Foreskin keratinocyte (primary cell): ENCODE measurements at places on chromosomes 1 and 21.

DNA sequence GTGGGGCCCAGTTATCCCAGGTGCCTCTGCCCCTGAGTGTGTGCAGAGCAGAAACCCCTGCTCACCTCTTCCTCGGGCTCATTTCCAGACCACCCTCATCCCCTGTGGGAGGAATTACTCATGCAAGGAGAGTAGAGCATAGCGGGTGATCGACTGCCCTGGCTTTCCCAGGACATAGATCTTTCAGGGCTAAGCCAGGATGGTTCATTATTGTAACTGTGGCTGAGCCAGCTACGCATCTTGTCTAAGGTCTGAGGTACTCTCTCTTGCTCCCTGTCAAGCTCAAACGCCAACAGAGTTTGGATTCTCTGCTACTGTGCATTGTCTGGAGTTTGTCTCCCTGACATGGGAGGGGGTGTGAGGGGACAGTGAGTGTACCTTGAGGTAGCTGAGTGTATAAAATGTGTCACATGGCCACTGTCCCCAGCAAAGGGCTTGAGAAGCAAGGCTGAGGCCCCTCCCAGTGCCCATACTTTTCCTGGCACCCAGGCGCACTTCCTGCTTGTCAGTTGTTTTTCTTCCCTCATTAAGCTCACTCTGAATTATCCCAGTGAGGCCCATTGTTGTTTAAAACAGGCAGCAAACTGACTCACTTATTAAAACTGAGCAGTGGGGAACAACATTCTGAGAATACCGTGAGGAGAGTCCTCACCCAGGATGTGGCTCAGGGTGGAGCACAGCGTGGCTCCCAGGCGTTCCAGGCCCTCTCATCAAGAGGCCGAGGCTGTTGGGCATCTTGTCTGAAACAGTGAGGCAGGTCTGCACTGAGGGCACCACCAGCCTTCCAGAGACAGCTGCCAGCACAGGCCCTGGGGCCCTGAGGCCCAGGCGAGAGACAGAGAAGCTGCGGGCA lies 92.9 kb downstream of the LAMC2 start:
- DNase-seq, result peak; percentile 88

- no peak for DNase-seq
These were observed 13.4 kb upstream of the ASCL5 start for GRCh38 chr1:201140235-201140940.

- peak; percentile 72 for DNase-seq
These were observed 16.0 kb downstream of the C21orf58 start for GRCh38 chr21:46307625-46308024.

- DNase-seq, result no peak
These were observed 136.8 kb downstream of the GABPA start for GRCh38 chr21:25871566-25871965.

- DNase-seq, result no peak
These were observed 178.2 kb downstream of the FOXD2 start for GRCh38 chr1:47616036-47616435.

DNA sequence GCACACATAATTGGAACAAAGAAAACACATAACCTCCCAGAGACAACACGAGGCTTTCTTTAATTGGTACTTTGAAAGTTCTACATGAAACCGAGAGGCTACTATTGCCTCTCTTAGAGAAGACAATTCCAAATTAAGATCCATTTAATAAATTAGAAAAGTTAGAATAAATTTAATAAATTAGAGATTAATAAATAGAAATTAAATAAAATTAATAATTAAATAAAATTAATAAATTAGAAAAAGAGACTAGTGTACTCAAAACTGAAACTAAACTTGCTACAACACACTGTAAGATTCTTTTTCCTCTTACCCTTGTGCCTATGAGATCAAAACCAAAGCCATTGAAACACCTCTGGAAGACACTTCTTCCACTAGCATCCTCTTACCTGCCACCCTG lies 199.0 kb downstream of the URB2 start:
- DNase-seq, result no peak
